T-helper 1 cell (primary cell): ENCODE measurements at places on chromosomes 6 and 20.

DNA sequence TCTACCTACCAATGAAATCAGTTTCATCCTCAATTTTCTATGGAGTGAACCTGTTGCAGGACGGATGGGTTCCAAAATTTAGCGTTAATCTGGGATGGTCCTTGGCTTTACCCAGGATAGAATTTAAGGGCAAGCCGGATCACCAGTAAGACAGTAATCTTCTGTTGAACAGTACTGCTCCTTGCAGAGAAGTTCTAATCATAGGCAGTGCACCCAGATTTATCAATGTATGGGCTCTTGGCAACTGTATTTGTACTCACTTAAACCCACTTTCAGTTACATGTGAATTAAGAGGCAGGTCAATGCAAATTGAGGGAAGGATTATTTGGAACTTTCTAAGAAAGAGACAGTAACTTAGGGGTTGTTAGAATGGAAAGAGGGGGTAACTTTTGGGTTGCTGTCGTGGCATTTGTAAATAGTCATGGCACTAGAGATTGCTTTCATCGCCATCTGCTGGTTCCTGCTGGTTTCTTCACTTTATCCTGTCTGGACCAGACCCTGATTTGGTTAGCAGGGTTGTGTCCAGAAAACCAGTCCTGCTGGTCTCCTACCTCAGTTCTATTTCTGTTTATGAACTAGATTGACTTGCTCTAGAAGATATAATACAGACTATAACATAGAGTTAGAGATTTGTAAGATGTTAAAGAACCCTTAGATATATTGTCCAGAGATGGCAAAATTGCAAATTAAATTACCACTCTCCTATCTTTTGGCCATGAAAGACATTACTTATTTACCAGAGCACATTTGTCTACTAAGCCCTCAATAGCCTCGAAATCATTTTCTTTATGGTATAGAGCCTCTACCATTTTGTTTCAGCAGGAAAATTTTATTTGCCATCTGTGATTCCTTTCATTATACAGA is 646.3 kb downstream of the UTRN start:
- DNase-seq, result no peak

DNA sequence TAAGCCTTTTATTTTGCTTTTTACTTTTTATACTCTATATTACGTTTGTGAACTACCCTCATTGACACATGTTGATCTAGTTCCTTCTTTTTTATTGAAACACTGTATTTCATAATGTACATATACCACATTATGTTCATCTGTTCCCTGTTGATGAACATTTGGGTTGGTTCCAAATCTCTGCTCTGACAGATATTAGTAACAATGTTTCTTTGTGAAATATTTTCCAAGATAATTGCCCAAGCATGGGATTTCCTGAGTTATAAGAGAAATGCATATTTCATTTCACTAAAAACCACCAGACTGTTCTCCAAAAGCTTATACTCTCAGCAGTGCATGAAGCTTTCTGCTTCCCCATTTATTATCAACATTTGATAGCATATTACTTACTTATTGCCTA is 44.2 kb upstream of the TNFRSF21 start:
- DNase-seq, result no peak

DNA sequence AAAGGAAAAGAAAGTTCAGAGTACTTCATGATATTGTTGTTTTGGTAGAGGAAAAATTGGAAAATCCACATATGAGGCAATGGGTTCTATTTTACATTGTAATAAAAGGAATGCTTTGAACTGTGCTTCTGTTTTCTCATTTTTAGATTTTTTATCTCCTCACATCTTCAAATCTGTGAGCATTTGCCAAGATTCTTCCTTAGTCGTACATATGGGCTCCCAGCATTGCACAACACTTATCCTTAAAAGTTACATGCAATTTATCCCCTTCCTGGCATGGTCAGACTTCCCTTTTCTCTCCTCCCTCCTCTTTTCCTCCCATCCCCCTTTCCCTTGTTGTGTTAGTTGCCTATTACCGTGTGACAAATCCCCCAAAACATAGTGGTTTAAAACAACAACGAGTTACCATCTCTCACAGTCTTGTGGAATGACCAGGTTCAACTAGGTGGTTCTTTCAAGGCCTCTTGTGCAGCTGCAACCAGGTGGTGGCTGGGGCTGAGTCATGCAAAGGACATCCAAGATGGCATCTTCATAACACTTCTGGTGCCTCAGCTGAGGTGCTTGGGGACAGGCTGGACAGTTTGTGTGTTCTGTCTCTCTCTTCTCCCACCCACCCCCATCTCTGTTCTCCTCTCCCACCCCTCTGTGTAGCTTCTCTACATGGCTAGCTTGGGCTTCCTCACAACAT is 68.7 kb downstream of the TXNDC5 start:
- no peak for DNase-seq

GRCh38 chr6:109001291-109001894 is 93.3 kb downstream of the SESN1 start:
- no peak for DNase-seq

- peak; percentile 72 for DNase-seq
Observed at GRCh38 chr6:37517411-37517812, 17.7 kb upstream of the CCDC167 start.
